Mesenteric fat pad (tissue), 1 donor: ENCODE measurements at places on chromosomes 1 and 21. TPM values are rescaled to one million over a fixed set of nuclear protein-coding genes. Genes with fewer than 3 reads are reported as not detected.
A peak's percentile ranks its signal among the peaks of the same experiment; 100 is the strongest.

DNA sequence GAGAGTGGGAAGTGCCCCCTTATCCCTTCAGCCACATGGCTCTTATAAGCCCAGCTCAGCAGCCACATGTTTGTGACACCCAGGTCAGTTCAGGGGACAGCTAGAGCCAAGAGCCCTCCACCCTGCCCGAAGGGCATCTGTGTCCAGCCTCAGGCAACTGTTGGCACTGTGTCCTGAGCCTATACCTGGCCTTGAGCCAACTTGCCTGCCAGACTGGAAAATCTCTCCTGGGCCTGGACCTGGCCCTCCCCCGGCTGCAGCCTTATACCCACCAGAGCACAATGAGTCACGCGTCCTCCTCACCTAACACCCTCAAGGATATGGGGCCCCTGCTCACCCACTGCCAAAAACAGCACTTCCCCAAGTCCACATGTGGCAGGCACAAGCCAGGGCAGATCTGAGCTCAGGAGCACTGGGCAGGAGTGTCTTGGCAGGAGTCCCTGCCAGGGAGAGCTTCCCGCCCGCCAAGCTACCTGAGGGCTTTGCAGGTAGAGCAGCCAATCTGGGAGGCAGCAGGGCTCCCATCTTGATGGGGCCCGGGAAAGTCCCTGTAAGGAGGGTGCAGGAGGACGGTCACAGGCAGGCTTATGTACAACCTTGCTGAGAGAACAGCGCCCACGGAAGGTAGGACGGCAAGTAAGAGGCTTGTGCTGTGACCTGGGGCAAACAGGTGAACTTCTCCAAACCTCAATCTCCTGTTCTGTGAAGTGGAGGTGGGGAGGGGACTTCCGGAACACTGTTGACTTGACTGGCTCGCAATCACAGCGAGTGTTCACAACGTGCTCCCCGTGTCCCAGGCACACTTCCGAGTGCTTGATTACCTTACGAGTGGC, 19.8 kb upstream of the HSPG2 start:
- DNase-seq: no peak

DNA sequence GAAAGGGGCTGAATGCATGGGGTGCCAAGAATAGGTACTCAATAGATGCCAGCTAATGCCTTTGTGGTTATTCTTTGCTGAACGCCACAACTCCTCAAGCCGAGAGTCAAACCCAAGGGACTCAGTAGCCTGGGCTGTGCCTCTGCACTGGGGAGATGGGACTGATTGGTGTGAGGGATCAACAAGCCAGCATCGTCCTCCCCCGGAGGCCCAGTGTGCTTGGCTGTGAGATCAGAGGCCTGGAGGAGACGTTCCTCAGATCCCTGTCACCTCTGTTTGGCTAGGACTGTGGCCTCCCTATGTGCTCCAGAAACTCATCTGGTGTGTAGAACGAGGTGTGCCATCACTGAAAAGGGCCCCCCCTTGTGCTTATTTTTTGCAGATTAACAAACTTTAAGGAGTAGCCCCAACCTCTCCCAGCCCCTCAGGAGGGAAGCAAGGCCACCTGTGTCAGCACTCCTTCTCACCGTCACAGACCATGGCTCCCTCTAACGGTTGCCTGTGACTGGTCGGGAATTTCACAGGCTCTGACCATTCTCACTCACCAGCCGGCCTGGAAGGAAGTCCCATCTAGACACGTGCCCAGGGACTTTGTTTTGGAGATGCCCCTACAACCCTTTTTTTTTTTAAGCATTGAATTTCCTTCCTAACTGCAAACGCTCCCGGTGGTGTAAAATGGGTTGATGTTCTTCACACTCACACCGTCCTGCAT, 194.0 kb upstream of the VAMP3 start:
- DNase-seq: no peak

DNA sequence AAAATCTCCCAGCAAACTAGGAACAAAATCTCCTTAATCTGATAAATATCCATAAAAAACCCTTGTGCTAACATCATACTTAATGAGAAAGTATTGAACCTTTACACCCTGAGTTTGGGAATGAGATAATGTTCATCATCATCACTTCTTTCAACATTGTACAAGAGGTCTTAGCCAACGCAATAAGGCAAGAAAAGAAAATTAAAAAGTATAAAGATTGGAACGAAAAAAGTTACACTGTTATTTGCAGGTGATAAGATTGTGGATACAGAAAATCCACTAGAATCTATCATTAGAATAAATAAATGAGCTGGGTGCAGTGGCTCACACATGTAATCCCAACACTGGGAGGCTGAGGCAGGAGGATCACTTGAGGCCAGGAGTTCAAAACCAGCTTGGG, 76.7 kb downstream of the UBR4 start:
- no peak for DNase-seq

DNA sequence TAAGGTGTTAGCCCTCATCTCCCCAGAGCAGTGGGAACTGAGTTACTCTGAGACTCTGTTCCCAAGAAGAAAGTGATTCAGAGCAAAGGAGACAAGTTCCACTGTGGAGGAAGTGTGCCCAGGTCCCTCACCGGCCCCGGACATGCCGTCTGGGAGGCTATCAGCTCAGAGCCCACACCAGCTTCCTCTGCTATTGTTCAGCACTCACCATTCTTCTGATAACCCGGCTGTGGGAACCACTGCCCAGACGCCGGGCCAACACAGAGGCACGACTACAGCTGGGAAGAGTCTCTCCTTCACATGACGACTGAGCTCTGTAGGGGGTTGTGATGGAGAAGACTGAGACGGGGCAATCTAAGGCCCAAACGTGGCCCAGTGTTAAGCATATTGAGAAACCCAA, 34.2 kb upstream of the GJA5 start:
- DNase-seq: no peak

DNA sequence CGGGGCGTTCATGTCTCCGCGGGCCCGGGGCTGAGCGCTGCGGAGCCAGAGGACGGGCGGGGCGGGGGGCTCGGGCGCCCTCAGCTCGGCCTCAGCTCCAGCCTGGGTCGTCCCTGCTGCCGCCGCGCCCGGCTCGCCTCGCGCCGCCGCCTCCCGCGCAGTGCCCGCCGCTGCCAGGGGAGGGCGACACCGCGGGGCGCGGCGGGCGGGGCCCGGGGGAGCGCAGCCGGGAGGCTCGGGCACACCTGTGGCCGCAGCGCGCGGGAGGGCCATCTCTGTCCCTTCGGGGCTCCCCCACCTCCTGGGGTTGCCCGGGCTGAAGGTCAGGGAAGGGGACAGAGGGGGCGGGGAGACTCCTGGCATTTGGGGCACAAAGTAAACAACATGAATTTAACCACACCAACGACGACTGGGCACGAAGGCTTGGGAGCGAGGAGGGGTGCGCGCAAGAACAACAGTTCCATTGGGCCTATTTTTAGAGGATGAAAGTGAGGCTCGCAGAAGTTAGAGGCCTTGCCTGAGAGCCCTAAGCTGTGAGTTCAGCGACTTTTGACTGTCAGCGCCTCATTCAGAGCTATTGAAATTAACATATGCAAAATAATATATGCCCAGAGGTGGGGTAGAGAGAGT, at the start of gene FAM131C:
FAM131C (minus strand) TSS at position 162 of the 630 bp plus-strand sequence. CDS start 209 bp downstream, outside the sequence.
- DNase-seq: no peak

GLRX2 gene
- total RNA-seq: 33.3 TPM

DNA sequence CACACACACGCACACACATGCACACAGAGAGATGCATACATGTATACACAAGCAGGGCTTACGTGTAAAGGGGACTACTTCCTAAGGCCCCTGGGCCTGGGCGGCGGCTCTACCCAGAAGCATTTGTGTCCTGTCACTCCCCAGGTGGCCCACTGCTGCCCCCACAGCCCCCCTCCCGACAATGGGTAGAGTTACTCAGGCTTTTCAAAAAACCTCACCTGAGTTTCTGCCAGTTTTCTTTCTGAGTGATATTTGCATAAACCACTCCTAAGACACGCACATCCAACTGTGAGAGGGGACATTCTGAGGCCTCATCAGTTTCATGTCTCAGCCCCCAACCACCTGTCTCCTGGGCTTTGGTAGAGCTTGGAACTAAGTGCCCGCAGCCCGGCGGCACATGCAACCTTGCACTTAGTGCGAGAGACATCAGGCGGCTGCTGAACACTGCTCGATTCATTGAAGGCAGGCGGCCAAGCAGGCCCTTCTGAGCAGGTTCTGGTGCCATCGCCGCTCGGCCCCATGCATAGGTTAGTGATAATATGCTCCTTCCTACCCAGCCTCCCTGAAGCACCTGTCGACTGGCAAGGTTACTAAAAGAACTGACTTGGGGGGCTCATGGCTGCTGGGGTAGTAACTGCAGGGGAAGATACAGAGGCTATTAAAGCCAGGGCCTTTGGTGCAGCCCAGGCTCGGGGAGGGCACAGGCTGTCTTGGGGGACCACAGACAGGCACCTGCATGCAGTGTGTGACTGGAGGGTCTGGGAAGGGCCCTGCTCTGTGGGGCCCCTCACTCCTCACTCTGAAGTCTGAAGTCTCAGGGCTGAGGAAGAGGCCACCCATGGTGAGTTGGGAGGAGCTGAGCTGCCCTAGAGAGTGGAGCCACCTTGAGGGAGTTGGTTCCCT, 364.2 kb upstream of the VAMP3 start:
- DNase-seq: peak; percentile 78

- DNase-seq: no peak
Measured at GRCh38 chr1:54850069-54850730, 36.8 kb downstream of the DHCR24 start.

- DNase-seq: no peak
Measured at GRCh38 chr1:59898927-59899326, 27.6 kb downstream of the CYP2J2 start.
